ENCODE measurements at places on chromosomes 5 and 9. TPM values are rescaled to one million over a fixed set of nuclear protein-coding genes. Genes with fewer than 3 reads are reported as not detected.

The N4BP3 gene
- 3.3 TPM for total RNA-seq

- no peak for DNase-seq
Observed at GRCh38 chr9:134686896-134687295, 45.3 kb downstream of the COL5A1 start.

- DNase-seq, result no peak
Observed at GRCh38 chr5:32421075-32421474, 23.5 kb downstream of the ZFR start.

The CA9 gene
- 0.82 TPM for total RNA-seq

DNA sequence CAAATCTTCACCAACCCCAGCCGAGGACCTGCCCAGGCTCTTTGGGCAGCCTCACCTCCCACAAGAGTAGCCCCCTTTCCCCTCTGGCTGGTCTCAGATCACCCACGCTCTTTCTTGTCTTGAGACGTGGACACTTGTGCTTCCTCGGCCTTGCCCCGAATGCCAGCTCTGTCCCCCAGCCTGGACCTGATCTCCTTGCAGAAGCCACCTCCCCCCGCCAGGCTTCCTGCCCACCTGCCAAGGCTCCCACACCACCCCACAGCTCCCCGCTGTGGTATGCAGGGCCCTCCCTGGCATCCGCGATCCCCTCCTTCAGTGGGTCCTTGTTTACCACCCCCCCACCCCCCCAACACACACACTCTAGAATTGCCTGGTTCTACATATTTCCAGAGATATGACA is 133.7 kb downstream of the ROR2 start:
- no peak for DNase-seq

The EQTN gene
- total RNA-seq, result not detected

GRCh38 chr5:38157024-38157423 is 101.3 kb upstream of the EGFLAM start:
- no peak for DNase-seq

The F12 gene
- 2.7 TPM for total RNA-seq

DNA sequence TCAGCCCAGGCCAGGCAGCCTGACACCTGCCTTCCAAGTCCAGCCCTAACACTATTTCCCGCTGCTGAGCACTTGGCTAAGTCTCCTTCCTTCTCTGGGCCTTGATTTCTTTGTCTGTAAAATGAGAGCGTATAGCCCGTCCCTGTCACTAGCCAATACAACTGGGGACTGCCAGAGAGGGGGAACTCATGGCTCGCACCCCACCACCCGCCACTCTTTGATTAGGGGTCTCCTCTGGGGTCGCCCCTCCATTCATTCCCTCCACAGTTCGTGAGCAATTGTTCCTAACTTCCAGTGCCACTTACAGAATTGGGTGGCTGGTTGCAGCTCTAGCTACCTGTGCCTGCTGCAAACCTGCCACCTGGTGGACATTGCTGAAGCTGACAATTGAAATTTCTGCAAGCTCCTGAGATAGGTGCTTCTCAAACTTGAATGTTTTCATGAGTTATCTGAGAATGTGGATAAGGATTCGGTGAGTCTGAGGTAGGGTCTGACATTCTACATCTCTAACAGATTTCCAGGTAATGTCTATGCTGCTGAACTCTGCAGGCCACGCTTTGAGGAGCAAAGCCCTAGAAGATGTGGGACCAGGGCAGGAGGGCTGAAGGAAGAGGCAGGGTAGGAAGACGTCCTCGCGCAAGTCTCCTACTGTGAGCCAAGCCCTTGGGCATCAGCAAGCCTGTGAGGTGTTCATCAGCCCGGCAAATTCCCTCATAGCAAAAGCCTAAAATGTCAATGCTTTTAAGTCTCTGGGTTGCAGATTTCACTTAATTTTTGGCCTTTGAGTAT is 13.3 kb upstream of the RECK start:
- DNase-seq, result peak; percentile 90

GRCh38 chr5:55062039-55062779 is 38.2 kb downstream of the GZMK start:
- DNase-seq, result peak; percentile 94

DNA sequence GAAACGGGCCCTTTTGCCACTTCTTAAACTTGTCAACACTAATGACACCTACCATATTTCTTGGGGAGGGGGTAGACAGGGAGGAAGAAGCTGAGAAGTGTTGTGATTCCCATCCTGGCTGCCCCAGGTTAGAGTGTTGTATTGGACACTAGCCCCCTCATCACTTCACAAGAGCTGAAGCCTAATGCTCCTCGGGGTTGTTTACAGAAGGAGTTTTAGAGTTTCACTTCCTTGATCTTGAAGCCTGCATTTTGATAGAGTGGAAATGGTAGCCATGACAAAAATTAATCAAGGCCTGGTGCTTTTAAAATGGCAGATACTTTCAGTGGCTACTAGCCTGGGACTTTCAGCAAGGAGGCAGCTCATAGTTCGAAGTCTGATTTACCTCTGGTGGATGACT is 11.0 kb upstream of the FAM120AOS start:
- peak; percentile 66 for DNase-seq

DNA sequence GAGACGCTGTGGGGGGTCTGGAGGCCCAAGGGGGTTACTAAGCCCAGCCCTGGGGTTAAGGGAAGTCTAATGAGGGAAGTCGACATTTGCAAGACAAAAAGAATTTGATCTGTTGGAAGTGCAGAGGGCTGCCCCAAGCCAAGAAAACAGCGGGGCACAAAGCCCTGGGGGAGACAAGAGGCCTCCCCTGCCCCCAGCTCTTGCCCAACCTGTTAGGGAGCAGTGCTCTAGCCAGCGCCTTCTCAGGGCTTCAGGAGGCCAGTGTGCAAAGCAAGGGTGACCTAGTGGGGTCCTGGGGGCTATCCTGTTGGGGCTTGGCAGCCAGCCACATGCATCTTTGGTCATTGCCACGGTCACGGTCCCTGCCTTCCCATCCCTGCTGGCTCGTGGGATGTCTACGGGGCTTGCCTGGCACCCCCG is 25.2 kb downstream of the GFI1B start:
- DNase-seq, result no peak

DNA sequence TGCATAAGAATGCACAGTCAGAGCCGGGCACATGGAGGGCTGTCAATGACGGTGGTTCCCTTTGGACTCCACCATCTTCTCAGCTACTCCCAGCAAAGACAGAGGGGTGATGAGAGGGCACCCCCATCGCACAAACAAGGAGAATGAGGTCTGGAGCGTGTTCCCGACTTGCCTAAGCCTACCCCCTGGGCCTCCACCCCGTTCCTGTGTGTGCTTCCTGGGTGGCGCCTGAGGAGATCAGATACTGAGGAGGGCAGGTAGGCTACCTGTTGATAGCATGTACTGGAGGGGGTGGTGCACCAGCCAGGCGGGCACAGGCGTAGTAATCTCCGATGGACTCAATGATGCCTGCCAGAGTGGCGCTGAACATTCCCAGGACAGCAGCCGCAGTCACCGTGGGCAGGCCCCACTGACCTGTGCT is 4.1 kb downstream of the SLC23A1 start:
- no peak for DNase-seq

The SLC24A2 gene
- not detected for total RNA-seq

DNA sequence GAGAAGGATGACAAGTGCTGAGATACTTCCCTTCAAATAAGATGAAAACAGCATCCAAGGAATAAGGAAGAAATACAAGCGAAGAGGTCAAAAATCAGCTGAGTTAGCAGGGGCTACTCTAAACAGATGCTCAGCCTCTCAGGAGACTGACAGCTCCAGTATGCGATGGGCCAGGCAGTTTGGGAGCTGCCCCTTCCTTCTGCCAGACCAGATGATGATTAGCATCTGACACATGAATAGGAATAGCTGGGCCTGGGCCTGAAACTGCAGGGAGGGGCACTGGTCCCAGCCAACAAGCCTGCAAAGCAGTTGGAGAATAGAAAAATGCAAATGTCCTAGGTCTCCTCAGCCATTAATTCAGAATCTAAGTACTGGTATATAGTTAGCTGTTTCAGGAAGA is 13.1 kb upstream of the MAP3K1 start:
- no peak for DNase-seq

DNA sequence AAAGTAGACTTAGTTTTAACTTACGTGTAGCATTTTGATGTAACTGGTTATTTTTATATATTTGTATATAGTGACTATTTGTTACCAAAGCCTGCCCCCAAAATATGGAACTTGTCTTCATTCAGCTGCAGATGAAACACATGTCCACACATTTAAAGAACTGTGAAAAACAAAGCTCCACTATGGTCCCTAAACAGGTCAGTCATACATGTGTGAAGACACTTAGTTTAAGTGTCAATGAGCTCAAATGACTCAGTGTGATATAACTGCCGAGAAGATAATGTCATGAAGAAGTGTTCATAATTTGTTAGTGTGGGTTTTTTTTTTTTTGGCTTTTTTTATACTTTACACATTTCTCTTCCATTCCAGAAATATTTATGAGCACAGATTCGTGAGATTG is 28.2 kb downstream of the HAVCR1 start:
- DNase-seq, result no peak

The INSL4 gene
- not detected for total RNA-seq

DNA sequence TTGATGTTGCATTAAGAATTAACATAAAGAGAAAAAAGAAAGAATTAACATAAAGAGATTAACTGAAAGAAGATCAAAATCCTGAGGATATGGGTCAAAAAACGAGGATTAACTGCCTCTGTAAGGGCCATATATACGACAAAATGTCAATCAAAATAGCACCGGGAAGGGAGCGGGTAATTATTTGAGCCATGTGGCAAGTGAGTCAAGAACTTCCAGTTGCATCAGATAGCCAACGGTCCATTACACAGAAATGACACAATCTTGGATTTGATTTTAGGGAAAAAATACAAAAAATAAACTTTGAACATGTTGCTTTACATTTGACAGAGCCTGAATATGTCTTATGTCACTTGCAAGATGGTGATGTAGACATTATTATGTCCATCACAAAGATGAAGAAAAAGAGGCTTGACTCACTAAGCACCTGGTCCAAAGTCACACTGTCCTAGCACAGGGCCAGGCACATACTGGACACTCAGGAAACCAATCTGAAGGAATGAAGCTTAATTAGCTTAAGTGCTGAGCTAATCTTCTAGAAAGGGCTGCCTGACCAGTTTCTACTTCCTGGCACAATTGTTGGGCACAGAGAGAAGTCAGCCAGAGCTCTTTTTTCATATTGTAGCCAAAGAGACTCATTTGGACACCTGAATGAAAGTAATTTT is 273.2 kb upstream of the PAPPA start:
- DNase-seq, result no peak

DNA sequence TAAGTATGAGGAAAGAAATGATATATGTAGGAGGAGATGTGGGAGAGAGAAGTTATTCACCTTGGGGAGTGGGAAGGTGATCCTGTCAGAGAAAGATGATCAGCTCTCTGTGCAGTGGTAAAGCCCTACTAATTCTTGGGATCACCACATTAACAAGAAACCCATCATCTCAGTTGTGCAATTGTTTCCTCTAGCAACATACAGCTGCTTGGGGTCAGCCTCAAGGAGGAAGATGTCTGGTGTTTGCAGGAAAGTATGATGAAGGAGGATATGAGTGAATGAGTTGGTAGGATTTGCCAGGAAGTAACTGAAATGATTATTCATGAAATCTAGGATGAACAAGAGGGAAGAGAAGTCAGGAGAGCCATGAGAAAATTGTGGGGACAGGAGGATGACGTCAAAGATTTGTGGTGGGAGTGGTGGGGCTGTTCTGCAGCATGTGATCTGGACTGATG is 50.1 kb downstream of the TNFSF8 start:
- no peak for DNase-seq

DNA sequence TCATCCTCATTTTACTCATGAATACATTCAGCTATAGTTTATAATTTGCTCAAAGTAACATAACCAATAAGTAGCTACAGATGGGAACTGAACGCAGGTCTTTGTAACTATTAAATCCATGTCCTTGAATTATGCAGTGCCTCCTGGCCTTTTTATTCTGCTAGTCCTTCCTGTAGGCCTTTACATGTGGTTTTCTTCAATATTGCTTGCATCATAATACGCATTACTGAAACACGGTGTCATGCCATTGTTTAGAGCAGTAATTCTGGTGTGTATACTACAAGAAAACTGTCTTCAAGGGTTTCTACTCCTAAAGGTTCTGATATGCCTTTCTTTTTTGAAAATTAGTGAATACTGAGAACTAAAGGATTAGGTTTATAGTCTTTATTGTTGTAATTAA is 20.7 kb downstream of the CWC27 start:
- DNase-seq, result no peak

The SLC6A18 gene
- total RNA-seq, result not detected

DNA sequence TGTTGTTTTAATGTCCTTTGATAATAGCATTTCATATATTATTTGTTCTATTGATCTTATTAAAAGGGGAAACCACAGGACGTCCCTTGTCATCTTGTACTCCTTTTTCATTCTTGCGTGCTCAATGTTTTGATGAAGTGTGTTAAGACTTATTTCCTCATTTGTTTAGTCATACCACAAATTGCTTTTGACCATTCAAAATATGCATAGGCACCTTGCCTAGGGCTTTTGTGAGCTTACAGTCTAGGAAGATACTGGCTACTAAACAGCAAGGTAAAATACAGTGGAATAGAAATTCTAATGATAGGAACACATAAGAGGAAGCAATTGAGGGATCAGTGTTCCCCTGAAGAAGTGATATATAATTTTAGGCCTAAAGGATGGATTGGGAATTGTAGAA is 190.3 kb downstream of the WDR70 start:
- DNase-seq, result no peak

The NPR2 gene
- 15.4 TPM for total RNA-seq

The OR2V1 gene
- total RNA-seq, result not detected

The MEF2C gene
- total RNA-seq, result 0.33 TPM

GRCh38 chr5:177494346-177495195 is 2.8 kb downstream of the PDLIM7 start:
- peak; percentile 73 for DNase-seq

DNA sequence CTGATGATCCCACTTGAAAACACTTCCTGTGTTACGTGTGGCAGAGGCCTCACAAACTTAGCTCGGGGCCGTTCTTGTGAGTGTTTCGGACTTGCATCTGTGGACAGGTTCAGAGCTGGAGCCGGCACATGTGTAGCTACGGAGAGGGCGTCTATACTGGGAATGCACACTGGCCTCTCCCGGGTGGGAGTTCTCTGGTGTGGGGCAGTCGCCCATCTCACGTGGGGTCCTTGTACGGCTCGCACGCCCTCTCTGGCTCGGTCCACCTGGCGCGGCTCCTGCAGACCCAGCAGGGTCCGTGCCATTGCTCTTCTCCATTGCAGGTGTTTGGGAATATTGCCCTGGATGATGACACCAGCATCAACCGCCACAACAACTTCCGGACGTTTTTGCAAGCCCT is 197.9 kb downstream of the CACNA1B start:
- DNase-seq, result no peak

GRCh38 chr9:115531410-115532125 is 413.6 kb upstream of the TNC start:
- no peak for DNase-seq

GRCh38 chr9:86614871-86615849 is 260.9 kb upstream of the TUT7 start:
- no peak for DNase-seq

The GABRA1 gene
- total RNA-seq, result not detected

The SH3RF2 gene
- total RNA-seq, result 0.02 TPM

The PCSK5 gene
- total RNA-seq, result 1.6 TPM

All from activated CD4-positive, alpha-beta T cell treated with anti-CD3 and anti-CD28 coated beads, Interleukin-2, amount 10 ng/mL, durations not matched to agents 24 days and 14 days (primary cell).